A172 (cell line): ENCODE measurements at places on chromosomes 12 and 14. TPM values are rescaled to one million over a fixed set of nuclear protein-coding genes. Genes with fewer than 3 reads are reported as not detected.

SRGAP1 gene
- total RNA-seq, result 2.3 and 3.3 TPM in 2 replicates

GZMH gene
- total RNA-seq, result not detected in 2 replicates

GRCh38 chr14:75849300-75849895 is 132.4 kb downstream of the TGFB3 start:
- no peak for DNase-seq

GRCh38 chr14:90301122-90301521 is 30.6 kb downstream of the NRDE2 start:
- no peak for DNase-seq

DNA sequence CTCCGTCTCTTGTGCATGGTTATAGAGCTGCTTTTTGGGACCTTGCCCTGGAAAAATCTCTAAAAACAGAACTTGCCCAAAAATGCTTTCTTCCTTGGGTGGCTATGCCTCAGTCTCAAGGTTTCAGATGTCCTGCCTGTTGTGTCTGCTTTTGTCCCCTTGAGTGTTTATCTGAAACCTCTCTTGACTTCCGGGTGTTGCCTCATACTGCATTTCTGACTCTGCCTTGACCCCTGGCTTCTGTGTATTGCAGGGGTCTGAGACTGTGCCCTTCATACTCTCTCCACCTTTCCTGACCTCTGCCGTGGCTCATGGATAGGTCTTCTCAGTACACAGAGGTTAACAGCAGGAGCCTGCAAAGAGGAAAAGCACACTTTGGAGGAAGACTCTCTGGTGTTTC is 124.8 kb upstream of the NTF3 start:
- no peak for DNase-seq

DNA sequence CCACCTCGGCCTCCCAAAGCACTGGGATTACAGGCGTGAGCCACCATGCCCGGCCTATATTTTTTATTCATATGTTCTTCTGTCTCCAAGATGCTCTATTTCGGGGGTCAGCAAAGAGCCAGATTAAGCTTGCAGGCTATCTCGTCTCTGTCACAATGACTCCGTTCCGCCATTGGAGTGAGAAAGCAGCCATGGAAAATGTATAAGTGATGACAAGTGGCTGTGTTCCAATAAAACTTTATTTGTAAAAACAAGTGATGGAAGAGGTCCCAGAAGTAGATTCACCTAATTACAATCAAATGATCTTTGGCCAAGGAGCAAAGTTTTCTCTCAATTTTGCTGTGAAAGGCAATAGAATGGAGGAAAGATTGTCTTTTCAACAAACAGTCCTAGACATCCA is 342.6 kb downstream of the MED13L start:
- no peak for DNase-seq

GRCh38 chr14:24954037-24954699 is 95.8 kb downstream of the STXBP6 start:
- no peak for DNase-seq

GRCh38 chr12:45730348-45731189 is 1.1 kb downstream of the ARID2 start:
- DNase-seq, result peak; percentile 29

- no peak for DNase-seq
Measured at GRCh38 chr12:131959116-131959515, 9.4 kb downstream of the EP400 start.

DNA sequence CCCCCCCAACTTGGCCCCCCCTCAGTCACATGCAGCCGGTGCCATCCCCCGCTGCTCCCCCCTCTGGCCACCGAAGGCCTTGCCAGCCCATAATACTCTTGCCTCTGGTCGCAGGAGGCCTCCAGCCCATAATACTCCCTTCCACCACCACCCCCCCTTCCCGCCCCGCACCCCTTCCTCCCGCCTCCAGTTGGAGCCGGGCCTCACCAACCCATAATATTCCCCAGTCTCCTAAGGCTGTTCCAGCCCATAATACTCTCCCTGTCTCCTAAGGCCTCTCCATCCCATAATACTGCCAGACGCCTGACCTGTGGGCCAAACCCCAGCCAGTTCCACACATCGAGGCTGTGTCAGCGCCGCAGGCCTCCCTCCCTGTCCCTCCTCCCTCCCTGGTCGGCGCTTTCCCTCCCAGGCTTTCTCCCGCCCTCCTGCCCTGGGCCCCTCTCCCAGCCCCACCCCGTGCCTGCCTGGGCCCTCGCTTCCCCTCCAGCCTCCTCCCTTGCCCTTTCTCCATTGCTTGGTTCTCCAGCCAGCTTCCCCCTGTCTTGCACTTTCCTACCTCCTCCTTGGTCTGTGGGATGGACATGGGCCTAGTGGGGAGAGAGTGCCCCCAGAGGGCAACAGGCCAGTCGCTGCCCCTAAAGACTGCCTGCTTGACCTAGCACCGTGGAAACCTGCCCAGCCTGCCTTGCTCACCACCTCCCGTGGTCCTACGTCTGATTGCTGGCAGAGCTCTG is 6.8 kb upstream of the CHD4 start:
- DNase-seq, result peak; percentile 92

DNA sequence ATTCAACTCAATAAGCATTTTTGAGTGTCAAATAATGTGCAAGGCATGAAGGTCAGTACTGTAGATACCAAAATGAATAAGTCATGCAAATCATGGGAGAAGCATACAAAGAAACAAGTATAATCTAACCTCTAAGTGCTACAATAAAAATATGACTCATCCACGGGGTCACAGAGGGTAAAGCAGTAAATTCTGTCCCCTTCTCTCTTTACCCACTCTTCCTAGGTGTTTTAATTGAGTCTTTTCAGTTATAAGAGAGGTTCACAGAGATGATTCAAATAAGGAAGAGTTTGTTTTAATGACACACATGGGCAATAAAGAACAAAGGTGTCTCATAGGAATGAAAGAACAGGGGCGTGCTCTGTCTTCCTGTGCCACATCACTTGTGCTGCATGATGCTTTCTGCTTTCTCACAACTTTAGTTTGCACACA is 71.5 kb upstream of the DAAM1 start:
- DNase-seq, result peak; percentile 86

GRCh38 chr14:24232645-24233537 is at the start of gene GMPR2:
Gene GMPR2 (plus strand): TSS chr14:24232929. CDS start chr14:24233254, 325 bp downstream.
- no peak for DNase-seq

- peak; percentile 22 for DNase-seq
Measured at GRCh38 chr14:22200977-22201605, 387.9 kb downstream of the DAD1 start.

- no peak for DNase-seq
Measured at GRCh38 chr12:25362646-25363045, 111.9 kb upstream of the KRAS start.
